Right lobe of liver (tissue), 6 donors: ENCODE measurements at places on chromosomes 1 and 21. TPM values are rescaled to one million over a fixed set of nuclear protein-coding genes. Genes with fewer than 3 reads are reported as not detected.

DNA sequence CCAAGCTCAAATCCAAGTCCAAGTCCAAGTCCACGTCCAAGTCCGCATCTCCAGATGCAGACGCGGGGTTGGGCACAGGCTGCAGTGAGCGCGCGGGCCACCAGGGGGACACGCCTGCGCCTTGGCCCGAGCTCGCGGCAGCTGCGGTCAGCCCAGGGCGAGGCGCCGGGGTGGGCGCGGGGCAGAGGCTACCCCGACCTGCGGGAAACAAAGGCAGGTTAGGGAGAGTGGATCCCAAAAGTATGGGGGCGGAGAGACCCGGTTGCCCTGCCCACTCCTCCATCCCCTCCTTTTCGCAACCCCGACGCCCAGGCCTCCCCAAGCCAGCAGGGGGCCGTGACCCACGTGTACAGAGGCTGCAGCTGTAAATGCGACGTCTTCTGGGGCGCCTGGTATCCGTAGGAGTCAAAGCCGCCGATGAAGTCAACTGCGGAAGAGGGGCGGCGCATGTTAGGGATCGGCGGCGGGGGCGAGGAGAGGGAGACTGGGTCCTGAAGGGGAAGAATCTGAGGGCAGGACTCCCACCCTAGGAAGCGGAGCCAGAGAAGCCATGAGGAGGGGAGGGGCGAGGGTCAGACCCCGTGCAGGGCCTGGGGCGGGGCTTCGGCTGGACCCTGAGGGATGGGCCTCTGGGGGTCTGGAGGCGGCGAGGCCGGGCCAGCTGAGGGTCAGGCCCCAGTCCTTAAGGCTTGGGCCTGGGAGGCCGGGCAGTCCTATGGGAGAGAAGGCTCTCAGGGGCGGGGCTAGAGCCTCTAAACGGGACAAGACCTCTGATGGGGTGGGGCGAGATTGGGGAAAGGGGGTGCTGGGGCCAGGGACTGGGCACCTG lies 58.0 kb downstream of the NKAIN1 start:
- no peak for DNase-seq

DNA sequence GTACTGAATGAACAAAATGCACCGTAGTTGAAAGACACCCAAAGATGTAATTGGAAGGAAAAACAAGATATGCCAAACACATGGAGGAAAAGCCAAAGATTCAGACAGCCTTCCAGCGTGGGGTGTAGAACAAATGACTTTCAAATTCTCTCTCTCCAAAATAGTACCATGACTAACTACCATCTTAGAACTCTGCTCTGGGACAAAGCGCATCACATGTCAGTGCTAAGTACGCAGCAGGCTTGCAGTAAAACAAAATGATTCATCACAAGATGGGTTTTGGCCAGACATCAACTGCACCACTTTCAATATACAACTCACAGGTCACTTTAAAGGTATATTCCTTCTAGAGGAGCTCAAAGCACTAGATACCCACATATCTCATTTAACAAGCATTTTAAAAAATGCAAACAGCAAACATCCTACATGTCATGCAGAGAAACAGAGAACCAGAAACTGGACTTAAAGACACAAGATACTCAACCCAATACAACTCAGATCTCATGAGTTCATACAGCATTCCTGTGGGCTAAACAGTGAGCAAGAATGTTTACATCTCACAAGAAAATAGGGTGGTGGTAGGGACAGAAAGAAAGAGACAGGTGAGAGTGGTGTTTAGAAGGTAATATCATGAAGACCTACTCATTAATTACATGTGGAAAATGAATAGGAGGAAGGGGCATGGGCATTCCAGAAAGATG lies 75.7 kb downstream of the BCAR3 start:
- no peak for DNase-seq

GRCh38 chr1:62450301-62450700 lies 13.5 kb downstream of the USP1 start:
- DNase-seq = no peak

NUDT4B gene
- total RNA-seq = 0.42 TPM

DNA sequence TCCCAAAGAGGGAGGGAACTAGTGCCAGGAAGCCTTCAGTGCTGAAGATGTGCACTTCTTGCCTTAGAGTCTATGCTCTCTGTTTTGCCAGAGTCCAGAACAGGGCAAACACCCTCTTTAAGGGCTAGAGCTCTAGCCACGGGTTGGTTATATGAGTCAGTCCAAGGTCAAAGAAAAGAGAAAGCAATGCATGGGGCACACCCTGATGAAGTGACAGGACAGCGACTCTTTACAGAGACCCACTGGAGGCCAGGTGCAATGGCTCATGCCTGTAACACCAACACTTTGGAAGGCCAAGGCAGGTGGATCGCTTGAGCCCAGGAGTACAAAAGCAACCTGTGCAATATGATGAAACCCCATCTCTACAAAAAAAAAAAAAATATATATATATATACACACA lies 86.1 kb downstream of the TGFBR3 start:
- DNase-seq = no peak

DNA sequence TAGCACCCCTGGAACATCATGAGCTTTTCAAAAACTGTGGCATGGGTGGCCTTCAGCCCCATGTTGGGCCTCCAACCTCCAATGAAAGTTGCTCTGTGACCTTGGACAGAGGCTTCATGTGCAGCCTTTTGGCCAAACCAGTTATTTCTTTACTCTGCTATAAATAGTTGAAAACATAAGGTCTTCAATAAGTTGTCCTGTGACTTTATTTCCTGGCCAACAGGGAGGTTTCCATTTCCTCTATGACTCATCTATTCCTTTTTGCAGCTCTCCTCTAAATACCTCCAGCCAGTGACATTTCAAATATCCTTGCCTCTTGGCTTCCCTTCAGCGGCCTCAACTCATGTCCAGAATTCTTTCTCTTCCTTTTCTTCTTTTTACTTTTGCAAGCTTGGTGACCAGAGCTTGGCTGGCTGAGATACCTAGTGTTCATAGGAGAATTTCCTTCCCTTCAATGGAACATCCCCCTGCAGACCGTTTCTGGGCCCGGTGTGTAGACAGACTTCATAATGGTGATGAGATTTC lies 22.7 kb upstream of the TRIM67 start:
- no peak for DNase-seq

MPL gene
- not detected for total RNA-seq

GRCh38 chr1:40197656-40198055 lies 36.5 kb downstream of the RLF start:
- DNase-seq = no peak

GRCh38 chr1:8396786-8397406 lies 79.0 kb downstream of the SLC45A1 start:
- DNase-seq = no peak

TPTE gene
- total RNA-seq = not detected

- no peak for DNase-seq
Observed at GRCh38 chr1:147676311-147677085, 6.2 kb upstream of the ACP6 start.

GRCh38 chr1:165109013-165109412 lies 247.5 kb downstream of the LMX1A start:
- no peak for DNase-seq

DCST2 gene
- total RNA-seq = 0.74 TPM

TACSTD2 gene
- total RNA-seq = 4.7 TPM

HIVEP3 gene
- total RNA-seq = 1.7 TPM

THBS3 gene
- 14.4 TPM for total RNA-seq

A3GALT2 gene
- total RNA-seq = not detected

- peak; percentile 57 for DNase-seq
Observed at GRCh38 chr1:203305809-203306088, 430 bp downstream of the BTG2 start.

DNA sequence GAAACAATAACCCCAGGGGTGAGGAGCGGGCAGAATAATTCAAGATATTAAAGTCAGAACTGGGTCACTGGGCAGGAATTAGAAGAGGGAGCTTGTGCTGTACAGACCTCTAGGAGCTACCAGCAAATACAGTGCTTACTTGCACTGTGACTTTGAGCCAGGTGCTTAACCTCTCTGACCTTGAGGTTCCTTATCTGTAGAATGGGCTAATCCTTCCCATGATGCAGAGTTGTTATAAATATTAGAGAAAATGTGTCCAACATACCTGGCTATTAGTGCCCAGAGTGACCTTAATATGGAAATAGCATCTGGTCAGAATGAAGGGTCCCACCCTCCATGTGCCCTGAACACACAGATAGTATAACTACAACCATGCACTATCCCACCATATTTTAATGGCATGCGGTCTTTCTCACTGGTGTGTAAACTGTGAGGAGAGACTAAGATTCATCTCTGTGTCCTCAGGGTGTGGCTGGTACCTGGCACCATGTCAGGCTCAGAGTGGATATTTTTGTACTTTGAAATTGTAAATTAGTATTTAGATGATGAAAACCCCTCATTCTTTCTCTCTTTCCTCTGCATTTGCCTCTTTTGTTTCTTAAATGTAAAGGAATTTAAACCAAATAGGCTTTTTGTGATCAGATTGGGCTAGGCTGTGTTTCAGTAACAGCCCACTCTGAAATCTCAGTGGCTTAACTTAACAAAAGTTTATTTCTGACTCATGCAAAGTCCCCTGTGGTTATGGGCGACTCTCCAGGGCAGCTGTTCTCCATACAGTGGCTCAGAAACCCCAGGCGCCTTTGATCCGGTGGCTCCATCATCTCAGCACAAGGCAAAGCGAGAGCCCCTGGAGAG lies 60.0 kb upstream of the ROR1 start:
- DNase-seq = no peak

DNA sequence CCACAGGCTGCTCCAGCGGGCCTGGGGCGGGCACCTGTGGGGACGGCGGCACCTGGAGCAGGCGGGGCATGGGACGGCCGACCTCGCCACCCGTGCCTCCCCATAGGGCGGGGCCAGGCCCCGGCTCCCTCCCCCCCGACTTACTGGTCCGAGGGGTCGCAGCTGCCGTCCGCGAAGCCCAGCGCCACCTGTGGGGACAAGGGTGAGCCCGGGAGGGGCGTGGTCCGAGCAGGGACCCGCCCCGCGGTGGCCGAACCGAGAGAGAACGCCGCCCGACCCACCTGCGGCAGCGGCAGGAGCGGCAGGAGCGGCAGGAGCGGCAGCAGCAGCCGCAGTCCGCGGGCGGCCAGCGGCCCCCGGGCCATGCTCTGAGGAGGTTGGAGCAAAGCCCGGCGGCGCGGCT lies at the start of gene TMEM52:
TSS of gene TMEM52 (minus strand) at position 379 of the 403 bp plus-strand sequence. CDS start at position 365, 14 bp downstream.
- no peak for DNase-seq

ADAMTS4 gene
- total RNA-seq = 3.4 TPM

SYNC gene
- 0.87 TPM for total RNA-seq

GRCh38 chr1:64004451-64005025 lies 198.9 kb upstream of the UBE2U start:
- no peak for DNase-seq
